ENCODE measurements at places on chromosomes 2 and 18.

- DNase-seq = no peak
Measured at GRCh38 chr2:40820319-40820718, 368.4 kb upstream of the SLC8A1 start.

- no peak for DNase-seq
Measured at GRCh38 chr2:177239932-177240630, 24.4 kb downstream of the NFE2L2 start.

- DNase-seq = no peak
Measured at GRCh38 chr2:26477911-26478253, at the start of gene OTOF. OTOF (minus strand) TSS chr2:26478124.

DNA sequence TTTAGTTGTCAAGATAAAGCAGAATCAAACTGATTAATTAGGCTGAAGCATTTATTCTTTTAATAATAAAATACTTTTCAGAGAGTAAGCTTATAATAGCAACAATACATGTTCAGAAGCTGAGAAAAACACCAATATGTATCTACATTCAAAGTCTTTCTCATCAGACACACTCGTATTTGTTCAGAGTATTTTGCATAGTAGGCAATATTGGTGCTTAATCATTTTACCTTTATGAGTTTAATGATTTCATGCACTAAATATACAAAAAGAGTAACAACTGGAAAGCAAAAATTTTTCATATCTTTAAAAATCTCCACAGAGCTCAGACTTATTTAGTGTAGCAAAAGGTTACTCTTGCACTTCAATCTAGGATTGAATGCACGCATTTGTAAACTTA lies 313.9 kb downstream of the ZEB2 start:
- DNase-seq = no peak

- peak; percentile 15 for DNase-seq
Measured at GRCh38 chr2:197309691-197310231, 819 bp downstream of the ANKRD44 start.

- no peak for DNase-seq
Measured at GRCh38 chr2:29260142-29260772, 145.0 kb downstream of the CLIP4 start.

DNA sequence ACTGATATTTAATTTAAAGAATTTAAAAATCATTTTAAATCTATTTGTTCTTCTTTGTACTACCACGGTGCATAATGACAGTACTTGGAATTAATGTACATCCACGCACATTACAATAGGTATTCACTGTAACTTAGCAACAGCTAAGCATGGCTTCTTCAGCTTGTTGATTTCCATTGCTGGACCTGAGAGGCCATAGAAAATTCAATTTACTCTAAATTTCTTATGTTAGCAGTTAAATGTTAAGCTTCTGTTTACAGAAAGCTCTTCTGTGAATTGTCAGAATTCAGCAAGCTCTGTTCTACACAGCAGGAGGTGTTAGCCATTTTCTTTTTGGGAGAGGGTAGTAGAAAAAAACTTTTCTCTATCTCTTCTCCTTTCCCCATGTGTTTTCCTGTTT lies 1149.3 kb upstream of the CDH2 start:
- DNase-seq = no peak

GRCh38 chr2:159471340-159471739 lies 145.0 kb downstream of the BAZ2B start:
- peak; percentile 34 for DNase-seq

- DNase-seq = no peak
Measured at GRCh38 chr2:11298592-11298991, 45.8 kb downstream of the ROCK2 start.

- no peak for DNase-seq
Measured at GRCh38 chr2:75454241-75454620, 106.5 kb downstream of the EVA1A start.

DNA sequence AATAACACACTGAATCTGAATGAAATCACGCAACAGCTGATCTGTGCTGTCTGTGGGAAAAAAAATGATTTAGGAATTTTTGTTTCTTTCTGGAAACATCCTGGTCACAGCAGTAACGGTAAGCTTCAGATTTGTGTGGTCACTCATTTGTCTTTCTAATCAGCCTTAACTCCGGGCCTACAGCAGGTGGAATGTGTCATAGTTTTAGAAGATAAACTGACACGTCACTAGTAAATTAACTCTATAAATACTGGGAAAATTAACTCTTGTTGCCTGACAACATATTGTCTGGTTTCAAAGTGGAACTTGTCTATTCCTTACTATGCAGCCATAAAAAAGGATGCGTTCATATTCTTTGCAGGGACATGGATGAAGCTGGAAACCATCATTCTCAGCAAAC lies 58.1 kb upstream of the NCK2 start:
- no peak for DNase-seq
